Stimulated activated CD8-positive, alpha-beta memory T cell treated with anti-CD3 and anti-CD28 coated beads, Interleukin-4, amount 100 ng/mL, for 4 hours (primary cell): ENCODE measurements at places on chromosomes 11 and 22.

DNA sequence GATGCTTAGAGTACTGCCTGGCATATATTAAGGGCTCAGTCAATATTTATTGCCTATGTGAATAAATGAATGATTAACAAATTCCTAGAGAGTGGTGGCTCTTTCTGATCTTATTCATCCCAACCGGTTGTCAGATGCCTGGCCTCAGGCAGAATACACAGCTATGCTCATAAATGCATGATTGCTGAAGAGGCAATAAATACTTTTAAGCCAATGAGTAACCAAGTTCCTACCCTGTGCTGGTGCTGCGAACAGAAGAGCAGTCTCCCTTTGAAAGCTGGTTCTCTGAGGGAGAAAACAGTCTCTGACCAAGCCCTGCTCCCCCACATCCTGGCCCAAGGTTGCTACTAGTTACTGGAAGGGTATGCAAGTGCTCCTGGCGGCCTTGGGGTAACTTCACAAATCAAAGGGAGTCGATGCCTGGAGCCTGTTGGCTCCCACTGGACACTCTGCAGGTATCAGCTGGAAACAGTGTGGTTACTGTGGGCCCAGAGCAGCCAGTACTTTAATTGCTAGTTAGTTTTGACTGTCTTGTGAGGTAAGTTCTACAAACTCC is 2.8 kb downstream of the USH1C start:
- DNase-seq, result no peak

DNA sequence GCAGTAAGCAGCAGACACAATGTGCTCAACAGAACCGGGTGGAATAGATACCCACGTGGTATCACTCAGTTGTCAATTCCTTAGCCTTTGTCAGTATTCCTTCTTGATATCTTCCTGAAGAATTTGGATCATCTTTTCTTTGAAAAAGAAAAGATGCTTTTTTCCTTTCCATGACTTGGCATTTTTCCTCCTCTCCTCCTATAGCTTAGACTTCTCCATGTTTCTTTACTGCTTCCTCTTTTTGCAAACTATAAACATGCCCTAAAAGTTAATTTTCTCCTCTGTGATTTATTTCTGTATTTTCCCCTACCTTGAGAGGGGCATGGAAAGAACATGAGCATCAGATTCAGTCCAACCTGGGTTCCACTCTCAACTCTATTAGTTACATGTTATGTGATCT is 11.7 kb downstream of the CBLIF start:
- no peak for DNase-seq

DNA sequence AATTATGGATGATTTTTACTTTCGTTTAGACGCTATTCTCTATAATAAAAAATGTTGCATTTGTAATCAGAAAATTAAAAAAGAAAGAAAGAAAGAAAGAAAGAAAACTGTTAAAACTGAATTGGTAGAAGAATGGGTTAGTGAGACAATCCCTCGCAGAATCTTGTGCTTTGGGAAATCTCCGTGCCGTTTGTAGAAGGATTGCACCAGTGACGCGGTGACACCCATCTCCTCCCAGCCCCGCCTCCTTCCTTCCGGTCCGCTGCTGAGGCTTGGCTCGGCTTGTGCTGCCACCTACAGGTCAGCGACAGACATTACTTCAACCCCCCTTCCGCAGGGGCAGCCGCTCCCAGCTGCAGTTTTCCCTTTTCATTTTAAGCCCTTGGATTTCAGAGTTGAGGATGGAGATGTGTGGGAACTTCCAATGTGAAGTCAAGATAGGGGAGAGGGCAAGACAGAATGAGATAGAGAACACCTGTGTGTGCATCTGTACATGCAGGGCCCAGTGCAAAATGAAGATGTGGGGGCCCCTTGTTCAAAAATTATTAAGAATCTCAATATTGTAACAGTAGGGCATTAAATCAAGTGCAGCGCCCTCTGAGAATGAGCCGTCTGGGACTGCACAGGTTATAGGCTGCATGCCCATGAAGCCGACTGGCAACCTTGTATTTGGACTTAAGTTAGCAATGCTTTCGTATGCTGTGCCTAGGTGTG is 41.1 kb downstream of the TST start:
- peak; percentile 77 for DNase-seq

GRCh38 chr11:44694443-44694842 is 32.3 kb upstream of the TSPAN18 start:
- no peak for DNase-seq

- DNase-seq, result no peak
Observed at GRCh38 chr11:124891373-124891861, 6.2 kb downstream of the ROBO4 start.

DNA sequence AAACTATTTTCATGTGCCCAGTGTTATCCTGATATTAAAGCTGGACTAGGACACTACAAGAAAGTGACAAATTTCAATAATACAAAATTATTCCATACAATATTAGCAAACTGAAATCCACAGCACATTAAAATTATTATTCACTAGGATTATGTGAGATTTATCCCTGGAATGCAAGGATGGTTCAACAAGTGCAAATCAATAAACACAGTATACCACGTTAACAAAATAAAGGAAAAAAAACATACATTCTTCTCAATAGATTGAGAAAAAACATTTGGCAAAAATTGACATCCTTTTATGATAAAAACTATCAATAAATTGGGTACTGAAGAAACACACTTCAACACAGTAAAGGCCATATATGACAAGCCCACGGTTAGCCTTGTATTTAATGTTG is 1758.2 kb upstream of the RAG2 start:
- DNase-seq, result no peak

DNA sequence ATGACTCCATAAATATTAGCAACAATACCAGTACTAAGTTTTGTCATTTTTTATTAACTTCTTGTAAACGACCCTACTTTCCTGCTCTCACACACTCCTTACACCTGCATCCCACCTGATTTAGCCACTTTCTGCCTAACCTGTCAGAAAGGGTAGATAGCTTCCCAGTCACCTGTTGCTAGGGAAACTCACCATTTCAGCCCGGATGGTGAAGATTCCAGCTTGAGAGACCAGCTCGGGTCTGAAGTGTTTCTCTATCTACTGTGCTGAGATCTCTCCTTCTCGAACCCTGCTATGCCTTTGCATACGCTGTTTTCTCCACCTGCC is at the start of gene PARVG:
TSS of gene PARVG (plus strand) at position 220 of the 327 bp plus-strand sequence. CDS start 2,405 bp downstream, outside the sequence.
- DNase-seq, result no peak

- no peak for DNase-seq
Observed at GRCh38 chr11:35617687-35618496, at the start of gene FJX1. FJX1 (plus strand) TSS chr11:35618460; CDS start chr11:35618637, 177 bp downstream.

DNA sequence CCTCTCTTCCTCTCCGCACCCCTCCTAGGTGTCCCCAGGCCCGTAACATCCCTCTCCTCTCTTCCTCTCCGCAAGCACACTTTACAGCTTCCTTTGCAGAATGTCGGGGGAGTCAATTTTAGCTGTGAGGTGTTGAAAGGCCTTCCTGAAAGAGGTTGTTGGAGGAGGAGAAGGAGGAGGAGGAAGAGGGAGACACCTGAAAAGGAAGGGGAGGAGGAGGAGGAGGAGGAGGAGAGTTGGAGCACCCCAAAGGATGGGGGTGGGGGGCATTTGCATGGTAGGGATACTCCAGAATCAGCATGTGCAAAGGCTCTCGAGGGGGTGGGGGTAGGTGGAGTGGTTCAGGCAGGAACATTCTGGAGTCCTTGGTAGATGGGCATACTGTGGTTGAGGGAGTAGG is 1045.1 kb downstream of the TBC1D22A start:
- DNase-seq, result no peak

DNA sequence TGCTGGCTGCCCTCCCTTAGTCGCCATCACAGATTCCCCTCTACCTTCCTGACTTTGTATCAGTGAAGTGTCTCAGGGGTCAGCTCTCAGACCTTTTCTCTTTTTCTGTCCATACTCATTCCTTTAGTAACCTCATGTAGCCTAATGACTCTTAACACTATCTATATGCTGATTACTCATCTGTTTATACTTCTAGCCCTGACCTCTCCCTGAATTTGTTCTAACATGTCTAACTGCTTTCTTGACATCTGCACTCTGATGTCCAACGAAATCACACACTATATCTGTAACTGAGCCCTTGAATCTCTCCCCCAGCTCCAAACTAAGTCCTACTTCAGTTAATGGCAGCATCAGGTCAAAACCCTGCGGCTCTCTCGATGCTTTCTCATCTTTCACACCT is 135.8 kb upstream of the TIMP3 start:
- no peak for DNase-seq

DNA sequence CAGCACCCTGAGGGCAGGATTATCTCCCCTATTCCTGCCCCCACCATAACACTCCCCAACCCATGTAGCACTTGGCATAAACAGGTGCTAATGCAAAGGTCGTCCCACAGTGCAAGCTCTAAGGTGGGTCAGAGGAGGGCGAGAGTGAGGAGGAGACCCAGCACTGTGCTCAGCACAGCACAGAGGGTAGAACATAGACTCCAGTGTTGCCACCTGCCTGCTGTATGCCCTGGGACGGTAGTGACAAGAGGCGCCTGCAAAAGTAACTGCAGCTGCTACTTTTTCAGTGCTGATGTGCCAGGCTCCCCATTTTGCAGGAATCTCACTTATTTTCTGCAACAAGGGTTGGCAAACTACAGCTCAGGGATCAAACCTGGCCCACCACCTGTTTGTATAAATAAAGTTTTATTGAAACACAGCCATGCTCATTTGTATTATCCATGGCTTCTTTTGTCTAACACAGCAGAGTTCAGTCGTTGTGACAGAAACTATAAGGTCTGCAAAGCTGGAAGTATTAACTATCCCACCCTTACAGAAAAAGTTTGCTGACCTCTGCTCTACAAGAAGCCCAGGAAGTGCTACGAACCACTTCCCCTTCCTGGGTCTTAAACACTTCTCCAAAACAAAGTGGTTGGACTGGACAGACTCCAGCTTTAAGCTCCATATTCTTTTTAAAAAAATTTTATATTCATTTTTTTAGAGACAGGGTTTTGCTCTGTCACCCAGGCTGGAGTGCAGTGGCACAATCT is 16.9 kb upstream of the CDC42BPG start:
- no peak for DNase-seq

DNA sequence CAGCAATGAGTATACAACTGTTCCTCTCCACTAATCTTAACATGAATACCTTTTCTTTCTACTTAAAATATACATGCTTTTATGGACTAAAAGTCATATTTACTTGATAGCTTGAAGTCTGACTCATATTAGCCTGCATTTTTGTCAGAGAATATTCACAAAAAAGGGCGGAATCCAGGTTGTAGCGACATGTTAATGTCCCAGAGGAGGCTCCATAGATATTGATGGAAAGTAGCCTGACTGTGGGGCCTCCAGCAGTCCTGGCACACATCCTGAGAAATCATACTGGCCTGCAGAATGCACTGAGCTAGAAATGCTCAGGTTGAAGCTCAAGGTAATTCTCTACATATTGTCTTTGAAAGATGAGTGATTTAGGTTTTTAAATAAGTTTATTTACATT is 1051.1 kb downstream of the NTM start:
- DNase-seq, result no peak

- DNase-seq, result no peak
Observed at GRCh38 chr22:29689880-29690213, 30.0 kb upstream of the CABP7 start.

DNA sequence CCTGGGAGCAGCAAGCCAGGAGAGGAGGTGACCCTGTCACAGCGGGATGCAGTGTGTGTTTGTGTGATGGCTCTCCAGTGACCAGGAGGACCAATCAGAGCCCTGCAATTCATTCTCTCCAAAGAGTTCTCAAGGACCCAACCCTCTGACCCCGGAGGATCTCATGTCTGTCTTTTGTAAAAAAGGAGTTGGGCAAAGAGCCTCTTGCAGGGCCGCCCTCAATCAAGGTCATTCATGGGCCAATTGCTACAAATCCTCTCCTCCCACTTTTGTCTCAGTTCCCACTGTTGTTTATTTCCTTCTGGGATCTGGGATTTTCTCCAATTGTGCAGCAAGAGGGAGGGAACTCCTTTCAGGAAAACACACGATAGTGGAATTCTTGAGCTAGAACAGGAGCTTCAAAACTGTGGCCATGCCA is 4.0 kb downstream of the TECTA start:
- DNase-seq, result no peak

DNA sequence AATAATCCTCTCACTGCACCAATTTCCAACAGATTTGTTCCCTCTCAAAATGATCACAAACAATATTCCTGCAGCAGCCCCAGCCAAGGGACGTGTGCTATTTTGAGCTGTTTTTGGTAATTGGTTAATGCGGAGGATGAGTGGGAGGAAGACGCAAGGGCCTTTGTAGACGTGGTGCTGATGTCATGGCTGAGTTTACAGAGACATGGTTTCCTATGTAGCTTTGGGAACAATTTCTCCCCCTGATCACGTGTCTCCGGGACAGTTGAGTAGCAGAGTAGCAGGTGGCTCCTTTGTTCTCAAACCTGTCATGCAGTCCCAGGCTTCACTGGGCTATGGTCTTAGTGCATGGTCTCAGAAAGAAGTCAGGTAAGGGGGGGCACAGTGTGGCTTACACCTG is 183.2 kb upstream of the NECTIN1 start:
- no peak for DNase-seq

- DNase-seq, result no peak
Observed at GRCh38 chr11:26109658-26110368, 222.1 kb upstream of the ANO3 start.

GRCh38 chr11:65181569-65182257 is at the start of gene CAPN1:
CAPN1 (plus strand) TSS chr11:65181928; CDS start chr11:65182702, 774 bp downstream.
- peak; percentile 49 for DNase-seq

GRCh38 chr22:29798318-29798717 is 31.1 kb downstream of the UQCR10 start:
- DNase-seq, result no peak

DNA sequence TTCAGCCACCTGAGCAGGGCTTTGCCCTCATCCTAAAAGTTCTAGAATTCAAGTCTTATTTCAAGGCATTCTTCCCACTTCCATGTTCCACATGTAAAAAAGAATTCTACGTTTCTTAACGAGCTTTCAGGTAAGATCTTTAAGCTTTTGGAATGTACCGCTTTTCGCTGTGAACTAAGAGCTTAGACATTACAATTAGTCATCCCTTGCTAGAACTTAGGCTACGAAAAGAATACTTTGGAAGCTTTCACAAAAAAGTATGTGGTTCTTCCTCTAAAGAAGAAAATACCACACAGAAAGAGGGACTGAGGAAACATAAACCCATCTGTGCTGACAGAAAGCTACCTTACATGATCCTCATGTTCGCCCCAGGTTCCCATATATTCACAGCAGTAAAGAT is 1.9 kb downstream of the NUMA1 start:
- DNase-seq, result no peak

- no peak for DNase-seq
Observed at GRCh38 chr11:132126973-132127899, 756.8 kb downstream of the NTM start.
